Activated CD4-positive, alpha-beta T cell treated with anti-CD3 and anti-CD28 coated beads for 48 hours (primary cell): ENCODE measurements at places on chromosomes 7 and 10.
A peak's percentile ranks its signal among the peaks of the same experiment; 100 is the strongest.

DNA sequence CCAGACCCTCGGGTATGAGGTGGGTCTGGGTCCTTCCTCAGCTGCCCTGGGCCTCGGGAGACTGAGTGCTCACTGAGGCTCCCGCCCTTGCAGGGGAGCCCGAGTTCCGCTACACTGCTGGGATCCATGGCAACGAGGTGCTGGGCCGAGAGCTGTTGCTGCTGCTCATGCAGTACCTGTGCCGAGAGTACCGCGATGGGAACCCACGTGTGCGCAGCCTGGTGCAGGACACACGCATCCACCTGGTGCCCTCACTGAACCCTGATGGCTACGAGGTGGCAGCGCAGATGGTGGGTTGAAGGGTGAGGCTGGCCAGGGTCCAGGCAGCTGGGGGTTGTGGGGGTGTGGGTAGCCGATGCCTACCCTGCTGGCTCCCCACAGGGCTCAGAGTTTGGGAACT, 7.6 kb downstream of the AEBP1 start:
- no peak for DNase-seq

GRCh38 chr10:52952391-52953055, 179.9 kb upstream of the MBL2 start:
- DNase-seq, result no peak

GRCh38 chr10:20100171-20100570, 283.9 kb downstream of the PLXDC2 start:
- DNase-seq, result no peak

- DNase-seq, result no peak
Measured at GRCh38 chr7:45922810-45923209, 1.7 kb upstream of the IGFBP3 start.

GRCh38 chr7:99953649-99954048, 22.2 kb downstream of the AZGP1 start:
- DNase-seq, result peak; percentile 28

- DNase-seq, result no peak
Measured at GRCh38 chr10:123484722-123485121, 181.4 kb upstream of the GPR26 start.

- peak; percentile 17 for DNase-seq
Measured at GRCh38 chr10:103660364-103661197, 167.1 kb downstream of the NEURL1 start.

GRCh38 chr7:109179601-109180000, 609.9 kb downstream of the DNAJB9 start:
- DNase-seq, result no peak

DNA sequence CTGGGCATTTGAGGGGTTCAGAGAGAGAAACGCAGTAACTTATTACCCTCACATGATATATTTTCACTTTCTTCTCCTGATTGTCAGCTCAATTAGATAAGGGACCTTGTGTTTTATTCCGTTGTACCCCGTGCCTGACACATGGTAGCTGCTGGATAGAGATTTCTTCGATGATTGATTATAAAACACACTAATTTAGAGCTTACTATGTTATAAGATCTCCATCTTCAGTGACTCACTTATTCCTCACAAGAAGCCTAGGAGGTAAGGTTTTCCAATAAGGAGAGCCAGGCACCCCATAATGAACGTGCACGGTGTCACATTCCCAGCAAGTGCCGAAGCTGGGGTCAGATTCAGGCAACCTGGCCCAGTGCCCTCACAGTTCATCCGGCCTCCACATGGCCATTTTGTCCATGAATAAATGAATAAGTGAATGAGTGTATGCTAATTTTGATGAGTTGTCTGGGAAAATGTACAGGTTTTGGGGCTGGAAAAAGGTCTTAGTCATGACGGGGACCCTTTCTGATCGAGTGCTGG, 138.1 kb upstream of the CDCA7L start:
- no peak for DNase-seq

DNA sequence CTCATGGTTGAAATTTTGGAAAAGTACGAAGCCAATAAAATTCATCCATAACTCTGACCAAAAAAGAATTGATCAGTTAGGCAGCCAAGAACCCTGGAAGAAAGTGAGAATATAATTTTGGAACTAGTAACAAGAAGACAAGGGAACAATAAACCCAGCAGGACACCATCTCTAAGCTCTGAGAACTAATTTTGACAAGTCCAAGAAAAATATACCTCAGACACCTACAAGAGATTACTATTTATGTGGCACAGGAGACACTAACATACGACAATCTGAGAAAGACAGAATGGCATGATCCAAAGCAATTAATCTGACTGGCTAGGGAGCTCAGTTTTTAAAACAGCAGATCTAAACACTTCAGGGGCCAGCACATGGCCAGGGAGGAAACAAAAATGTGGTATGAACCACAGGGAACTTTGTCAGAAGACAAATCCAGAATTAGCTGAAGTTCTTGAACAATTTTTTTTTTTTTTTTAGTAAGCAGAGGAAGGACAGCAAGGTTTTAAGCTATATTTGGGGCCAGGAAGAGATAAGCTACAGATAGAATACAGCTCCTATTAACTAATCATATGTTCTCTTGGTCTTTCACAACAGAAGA, 38.9 kb downstream of the PARD3 start:
- no peak for DNase-seq

- no peak for DNase-seq
Measured at GRCh38 chr7:26603631-26604030, 260.8 kb downstream of the SKAP2 start.

- DNase-seq, result no peak
Measured at GRCh38 chr7:16811551-16811950, 6.8 kb upstream of the AGR2 start.

GRCh38 chr7:8389593-8390261, 43.7 kb upstream of the NXPH1 start:
- DNase-seq, result no peak
